ENCODE measurements at places on chromosomes 5 and 9.
A peak's percentile ranks its signal among the peaks of the same experiment; 100 is the strongest.

- DNase-seq = peak; percentile 8
Measured at GRCh38 chr9:101705135-101705661, 33.2 kb downstream of the GRIN3A start.

- DNase-seq = no peak
Measured at GRCh38 chr9:133181561-133181960, 17.8 kb upstream of the GBGT1 start.

GRCh38 chr9:135474915-135475314 is 4.7 kb upstream of the PPP1R26 start:
- no peak for DNase-seq

DNA sequence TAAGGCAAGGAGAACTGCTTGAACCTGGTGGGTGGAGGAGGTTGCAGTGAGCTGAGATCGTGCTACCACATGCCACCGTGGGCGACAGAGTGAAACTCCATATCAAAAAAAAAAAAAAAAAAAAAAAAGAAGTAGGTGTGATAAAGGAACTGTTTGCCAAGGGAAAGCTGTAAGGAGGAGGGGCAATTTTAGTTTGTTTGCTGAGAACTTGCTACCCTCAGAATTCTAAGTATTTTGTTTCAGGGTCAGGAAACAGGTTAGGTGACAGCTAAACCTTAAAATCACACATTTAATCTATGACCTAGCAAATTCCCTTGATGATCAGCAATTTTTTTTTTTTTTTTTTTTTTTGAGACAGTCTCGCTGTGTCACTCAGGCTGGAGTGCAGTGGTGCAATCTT is 7.2 kb upstream of the ARRDC3 start:
- DNase-seq = no peak

- DNase-seq = no peak
Measured at GRCh38 chr5:67267512-67268216, 71.1 kb upstream of the CD180 start.

DNA sequence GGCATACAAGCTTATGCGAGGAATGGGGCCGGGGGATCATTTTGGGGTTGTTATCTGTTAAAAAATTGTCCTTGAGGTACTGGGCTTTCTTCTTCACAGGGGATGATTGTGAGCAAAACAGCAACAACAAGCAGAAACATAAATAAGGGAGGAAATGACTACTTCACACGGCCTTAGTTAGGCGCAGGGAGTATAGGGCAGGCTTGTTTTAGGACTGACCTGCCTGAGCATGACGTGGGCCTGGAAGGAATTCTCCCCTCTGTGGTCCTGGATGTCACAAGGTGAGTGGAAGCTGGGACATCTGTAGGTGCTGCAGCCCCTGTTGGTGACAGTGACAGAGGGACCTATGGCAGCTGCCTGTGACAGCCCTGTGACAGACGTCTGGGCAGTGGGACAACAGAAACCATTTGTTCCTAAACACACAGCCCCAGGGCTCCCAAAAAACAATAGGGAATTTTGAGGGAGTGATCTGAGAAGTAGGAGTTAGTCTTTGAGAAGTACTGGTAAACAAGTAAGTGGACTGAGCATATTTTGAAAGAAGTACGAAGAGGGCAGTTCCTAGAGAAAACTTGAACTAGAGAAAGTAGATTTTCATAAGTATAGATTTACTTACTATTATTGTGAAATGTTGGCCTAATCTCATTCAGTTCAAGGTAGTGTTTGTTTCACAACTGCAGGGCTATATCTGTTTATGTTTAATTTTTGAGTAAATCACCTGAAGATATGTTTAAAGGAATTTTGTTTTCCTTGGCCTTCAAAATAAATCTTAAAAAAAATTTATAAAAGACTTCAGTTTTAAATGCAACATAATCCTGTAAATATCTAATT is 113.1 kb downstream of the KDM4C start:
- no peak for DNase-seq

DNA sequence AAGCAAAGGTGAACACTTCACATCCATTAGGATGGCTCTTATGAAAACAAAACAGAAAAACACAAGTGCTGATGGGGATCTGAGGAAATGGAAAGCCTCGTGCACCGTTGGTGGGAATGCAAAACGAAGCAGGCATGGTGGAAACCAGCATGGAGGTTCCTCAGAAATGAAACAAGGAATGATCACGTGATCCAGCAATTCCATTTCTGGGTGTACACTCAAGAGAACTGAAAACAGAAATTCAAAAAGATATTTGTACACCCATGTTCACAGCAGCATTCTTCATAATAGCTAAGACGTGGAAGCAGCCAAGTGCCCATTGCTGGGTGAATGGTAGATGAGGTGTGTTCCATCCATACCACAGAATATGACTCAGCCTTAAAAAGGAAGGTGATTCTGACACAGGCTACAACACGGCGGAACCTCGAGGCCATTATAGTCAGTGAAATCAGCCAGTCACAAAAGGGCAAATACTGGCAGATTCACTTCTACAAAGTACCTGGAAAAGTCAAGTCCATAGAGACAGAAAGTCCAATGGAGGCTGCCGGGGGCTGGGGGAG is 87.2 kb upstream of the RAPGEF1 start:
- DNase-seq = no peak

GRCh38 chr5:1540166-1540565 is 16.4 kb upstream of the LPCAT1 start:
- no peak for DNase-seq

- DNase-seq = no peak
Measured at GRCh38 chr5:7391814-7392692, 3.9 kb upstream of the ADCY2 start.

GRCh38 chr9:86324901-86325300 is 29.3 kb downstream of the TUT7 start:
- DNase-seq = no peak

GRCh38 chr9:137707361-137707760 is 88.6 kb downstream of the EHMT1 start:
- no peak for DNase-seq
